ENCODE measurements at places on chromosomes 7 and 10.

DNA sequence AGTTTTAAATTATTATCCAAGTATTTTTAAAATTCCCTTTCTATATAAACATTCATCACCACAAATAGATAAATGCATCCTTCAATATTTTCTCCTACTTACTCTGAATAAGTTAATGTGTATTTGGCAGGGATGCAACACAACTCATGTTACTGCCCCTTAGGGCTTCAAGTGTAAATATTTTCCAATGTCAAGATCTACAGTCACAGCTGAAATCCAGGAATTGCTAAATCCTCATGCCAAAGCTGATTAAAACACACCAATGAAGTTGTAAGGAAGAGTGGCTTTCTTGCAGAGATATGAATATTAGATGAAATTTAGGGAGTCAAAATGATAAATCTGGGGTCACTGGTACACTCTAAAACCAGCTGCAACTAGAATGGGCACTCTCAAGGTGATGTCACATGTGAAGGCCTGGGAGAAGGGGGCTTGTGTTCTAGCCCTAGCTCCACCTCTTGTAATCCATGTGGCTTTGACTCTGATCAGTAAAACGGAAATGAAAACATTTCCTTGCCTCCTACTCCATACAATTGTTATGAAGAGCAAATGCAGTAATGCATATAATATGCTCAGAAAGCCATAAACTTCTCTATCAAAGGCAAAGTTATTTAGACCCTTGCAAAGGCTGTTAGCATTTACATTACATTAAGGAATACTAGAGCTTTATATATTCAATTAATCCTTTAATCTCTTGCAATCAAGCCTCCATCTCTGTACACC, 228.1 kb upstream of the NFE2L3 start:
- DNase-seq: no peak

GRCh38 chr10:47192273-47192672, 107.7 kb upstream of the GDF10 start:
- DNase-seq: no peak

- no peak for DNase-seq
Measured at GRCh38 chr7:39501358-39501757, 64.8 kb upstream of the YAE1 start.

DNA sequence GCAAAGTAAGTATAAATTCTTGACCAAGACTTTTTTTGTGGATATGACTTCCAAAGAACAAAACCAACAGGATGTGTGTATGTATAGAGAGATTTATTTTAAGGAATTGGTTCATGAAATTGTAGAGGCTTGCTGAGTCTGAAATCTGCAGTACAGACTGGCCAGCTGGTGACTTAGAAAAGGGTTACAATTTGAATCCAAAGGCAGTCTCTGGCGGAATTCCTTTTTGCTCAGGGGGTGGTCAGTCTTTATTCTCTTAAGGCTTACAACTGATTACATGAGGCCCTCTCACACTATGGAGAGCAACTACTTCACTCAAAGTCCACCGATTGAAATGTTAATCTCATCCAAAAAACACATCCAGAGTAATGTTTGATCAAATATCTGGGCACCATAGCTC, 100.1 kb upstream of the IMMP2L start:
- no peak for DNase-seq

- no peak for DNase-seq
Measured at GRCh38 chr10:76354212-76354738, 922.9 kb downstream of the LRMDA start.

DNA sequence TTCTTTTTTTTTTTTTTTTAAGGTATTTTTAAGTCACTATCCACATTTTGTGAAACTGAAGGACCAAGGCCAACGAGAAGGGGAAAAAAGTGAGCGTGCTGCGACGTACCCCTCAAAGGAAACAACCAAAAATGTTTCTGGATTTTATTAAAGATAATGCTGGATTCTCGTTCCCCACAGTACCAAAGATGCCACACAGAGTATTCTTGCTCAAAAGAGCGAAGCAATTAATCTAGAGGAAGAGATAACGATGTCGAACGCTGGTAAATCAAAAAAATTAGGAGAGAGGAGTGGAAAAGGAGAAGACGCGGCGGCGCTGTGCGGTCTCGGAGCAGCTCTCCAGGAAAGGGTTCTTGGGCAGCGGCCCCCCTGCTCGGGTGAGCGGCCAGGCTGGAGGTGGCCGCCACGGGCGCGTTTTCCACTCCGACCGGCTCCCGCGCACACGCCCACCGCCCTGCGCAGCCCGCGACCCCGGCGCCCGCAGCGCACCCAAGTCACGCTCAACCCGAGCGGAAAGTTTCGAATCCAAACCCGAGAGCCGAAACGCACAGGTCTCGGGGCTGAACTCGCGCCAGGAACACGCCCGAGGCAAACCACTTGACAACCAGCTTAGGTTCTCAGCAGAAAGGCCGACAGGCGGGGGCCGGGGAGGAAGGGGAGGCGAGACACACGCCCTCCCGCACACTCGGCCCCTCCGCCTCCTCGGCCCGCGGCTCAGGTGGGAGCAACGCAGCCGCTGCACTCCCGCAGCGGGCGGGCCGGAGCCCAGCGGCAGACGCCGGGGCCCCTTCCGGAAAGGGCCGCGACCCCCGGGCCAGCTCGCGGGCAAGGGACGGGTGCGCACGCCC, 989 bp downstream of the SRPK2 start:
- peak; percentile 38 for DNase-seq

- no peak for DNase-seq
Measured at GRCh38 chr10:115936926-115937767, 335.9 kb downstream of the GFRA1 start.

DNA sequence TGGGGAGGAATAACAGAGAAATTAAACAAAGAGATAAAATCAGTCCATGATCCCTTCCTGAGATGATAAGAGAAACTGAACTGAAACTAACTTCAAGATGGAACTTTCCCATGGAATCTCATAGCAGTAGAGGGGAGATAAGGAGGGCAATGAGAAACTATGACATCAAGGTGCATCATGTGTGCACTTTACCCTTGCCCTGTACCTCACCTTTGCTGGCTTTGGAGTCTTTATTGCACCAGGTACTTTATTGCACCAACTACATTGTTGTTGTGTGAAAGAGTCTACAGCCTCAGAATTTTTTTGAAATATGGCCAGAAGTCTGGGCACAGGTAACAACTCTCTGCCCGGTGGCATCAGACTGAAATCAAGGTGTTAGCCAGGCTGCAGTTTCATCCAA, 11.2 kb upstream of the SMC3 start:
- DNase-seq: no peak

- DNase-seq: no peak
Measured at GRCh38 chr10:113455947-113456346, 96.9 kb upstream of the HABP2 start.

DNA sequence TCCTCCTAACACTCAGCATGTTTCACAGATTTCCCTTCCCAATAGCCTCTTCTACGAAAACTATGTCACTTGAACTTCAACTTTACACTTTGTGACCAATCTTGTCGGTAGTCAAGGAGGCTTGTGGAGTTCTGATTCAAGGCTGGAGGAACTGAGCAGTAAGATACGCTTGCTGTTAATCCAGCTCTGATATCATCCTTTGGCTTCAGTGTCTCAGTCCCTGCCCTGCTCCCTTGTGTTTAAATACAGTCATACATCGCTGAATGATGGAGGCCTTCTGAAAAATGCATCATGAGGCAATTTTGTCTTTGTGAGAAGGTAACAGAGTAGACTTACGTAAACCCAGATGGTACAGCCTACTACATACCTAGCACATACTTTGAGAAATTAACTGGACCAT, 173.6 kb downstream of the RNF133 start:
- DNase-seq: no peak

DNA sequence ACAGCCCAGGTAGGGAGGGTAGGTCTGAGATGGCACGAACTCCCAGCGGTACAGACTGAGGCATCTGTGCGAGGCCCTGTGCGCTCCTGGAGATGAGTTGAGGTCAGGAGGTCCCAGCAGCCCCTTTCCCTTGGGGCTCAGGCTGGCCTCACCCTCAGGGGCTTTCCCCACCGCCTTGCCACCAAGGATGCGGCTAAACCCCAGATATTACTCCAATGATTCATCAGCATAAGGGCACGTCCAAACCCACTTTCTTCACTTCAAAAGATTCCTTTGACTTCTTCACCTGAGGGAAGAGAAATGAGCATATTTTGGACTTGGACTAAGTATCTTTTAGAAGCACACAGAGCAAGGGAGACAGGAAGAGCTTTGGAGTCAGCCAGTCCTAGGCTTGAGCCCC, 20.3 kb downstream of the UROS start:
- DNase-seq: no peak

- no peak for DNase-seq
Measured at GRCh38 chr10:102234888-102235597, 6.3 kb downstream of the PITX3 start.

DNA sequence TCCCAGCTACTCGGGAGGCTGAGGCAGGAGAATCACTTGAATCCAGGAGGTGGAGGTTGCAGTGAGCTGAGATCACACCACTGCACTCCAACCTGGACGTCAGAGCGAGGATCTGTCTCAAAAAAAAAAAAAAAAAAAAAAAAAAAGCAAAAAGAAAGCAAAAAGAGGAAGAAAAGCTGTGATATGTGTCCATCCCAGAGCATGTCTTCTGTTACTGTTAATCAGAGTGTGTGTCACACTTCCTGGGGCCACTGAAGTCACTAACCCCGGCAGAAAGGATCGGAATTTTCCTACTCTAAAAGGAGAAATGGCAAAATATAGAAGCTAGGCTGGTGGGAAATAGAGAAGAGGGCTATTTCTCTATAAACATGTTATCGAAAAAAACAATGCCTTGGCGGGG, 11.9 kb downstream of the PIK3AP1 start:
- DNase-seq: no peak

- no peak for DNase-seq
Measured at GRCh38 chr7:120832803-120833202, 25.1 kb downstream of the TSPAN12 start.

DNA sequence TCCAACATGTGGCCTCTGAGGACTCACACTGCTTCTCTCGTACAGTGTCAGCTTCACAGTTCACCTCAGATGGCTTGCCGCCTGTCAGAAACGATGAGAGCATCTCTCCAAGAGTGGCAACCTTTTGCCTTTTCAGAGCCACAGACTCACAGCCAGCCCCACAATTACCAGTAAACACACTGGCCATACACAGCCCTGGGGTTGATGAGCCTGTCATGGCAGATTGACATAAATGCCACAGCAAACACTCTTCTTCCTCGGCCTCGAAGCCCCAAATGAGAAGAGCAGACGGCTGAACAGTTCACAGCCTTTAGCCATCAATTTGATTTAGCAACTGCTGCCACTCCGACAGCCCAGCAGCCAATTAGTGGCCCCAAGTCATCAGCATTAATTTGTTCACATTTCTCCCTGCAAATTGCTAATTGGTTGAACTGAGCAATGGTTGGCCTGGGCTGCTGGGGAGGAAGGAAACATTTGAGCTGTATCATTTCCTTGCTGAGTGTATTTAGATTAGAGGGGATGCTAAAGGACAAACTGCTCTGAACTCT, 1142.9 kb downstream of the SORCS3 start:
- DNase-seq: no peak

DNA sequence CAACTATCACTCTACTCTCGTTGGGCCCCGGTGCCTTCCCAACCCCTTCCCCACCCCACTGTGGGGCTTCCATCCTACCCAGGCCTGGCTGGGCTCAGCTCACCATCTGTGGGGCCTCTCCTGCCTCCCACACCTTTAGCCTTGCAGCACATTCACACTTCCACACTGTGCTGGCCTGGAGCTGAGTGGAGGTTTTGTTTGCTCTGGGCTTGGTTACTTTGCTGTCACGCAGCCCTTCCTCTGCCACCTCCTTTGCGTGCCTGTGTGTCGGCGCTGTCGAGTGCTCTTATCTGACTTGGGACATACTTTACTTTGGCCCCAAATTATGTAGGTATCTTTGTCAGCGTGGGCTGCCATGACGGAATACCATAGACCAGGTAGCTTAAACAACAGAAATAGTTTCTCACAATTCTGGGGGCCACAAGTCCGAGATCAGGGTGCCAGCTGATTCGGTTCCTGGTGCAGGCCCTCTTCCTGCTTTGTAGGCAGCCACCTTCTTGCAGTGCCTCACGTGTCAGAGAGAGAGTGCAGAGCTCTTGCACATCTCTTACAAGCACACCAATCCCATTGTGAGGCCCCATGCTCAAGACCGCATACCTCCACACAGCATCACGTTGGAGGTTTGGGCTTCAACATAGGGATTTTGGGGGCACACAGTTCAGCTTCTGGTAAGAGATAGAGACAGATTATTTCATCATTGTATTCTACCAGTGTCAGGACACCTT, 89.0 kb downstream of the CUL1 start:
- DNase-seq: no peak

GRCh38 chr10:76115131-76115470, 683.7 kb downstream of the LRMDA start:
- DNase-seq: no peak

DNA sequence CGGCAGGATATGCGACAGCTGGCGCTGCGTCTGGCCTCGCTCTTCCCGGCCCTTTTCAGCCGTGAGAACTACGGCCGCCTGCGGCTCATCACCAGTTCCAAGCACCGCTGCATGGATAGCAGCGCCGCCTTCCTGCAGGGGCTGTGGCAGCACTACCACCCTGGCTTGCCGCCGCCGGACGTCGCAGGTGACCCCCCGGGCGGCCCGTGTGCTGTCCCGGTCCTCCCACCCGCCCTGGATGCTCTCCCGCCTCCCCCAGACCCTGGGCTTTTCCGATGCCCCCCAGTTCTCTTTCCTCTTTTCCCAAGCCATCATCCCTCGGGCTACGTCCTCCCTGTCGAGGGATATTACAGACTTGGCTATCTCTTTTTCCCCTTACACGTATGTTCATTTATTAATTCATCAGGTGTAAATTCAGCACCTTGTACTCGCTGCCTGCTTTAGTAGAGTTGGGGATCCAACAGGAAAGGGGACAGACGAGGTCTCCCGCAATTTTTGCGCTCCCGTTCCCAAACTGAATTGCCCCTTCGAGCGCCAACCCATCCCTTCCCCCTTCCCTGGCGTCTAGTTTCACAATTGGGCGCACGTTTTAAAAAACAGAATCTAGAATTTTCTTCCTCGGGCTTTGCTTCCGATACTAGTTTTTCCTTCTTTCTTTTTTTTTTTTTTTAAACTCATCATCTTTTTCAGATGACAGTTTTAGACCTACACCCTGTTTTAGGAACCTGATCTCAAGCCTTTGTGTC, 846 bp downstream of the MINPP1 start:
- DNase-seq: peak; percentile 22

DNA sequence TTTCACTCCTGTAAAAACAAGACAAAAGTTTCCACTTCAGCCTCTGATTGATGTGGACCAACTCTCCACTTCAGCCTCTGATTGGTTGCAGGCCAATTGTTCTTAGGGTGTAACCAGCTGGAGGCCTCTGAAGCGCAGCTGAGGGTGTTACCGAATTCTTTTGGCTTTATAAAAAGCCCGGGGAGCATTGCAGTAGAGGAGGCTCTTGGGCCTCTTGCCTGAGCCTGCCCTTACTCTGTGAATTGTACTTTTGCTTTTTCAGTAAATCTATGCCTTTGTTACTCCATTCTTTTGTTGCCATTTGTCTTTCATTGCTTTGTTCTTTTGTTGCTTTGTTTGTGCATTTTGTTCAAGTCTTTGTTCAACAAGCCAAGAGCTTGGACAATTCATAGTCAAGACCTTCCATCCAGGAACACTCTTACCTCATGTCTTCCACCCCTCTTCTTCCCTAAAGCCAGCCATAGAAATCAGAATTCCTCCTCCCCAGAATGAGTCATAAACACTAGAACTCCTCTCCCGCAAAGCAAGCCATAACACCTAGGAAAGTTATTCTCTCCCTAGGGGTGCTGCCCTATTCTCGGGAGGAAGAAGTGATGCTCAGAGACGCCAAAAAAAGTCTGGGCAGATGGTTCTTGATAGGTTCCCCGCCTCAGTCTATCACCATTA, 53.5 kb upstream of the ARMC3 start:
- no peak for DNase-seq

All from stimulated activated CD8-positive, alpha-beta memory T cell treated with anti-CD3 and anti-CD28 coated beads, Interleukin-4, amount 100 ng/mL, for 24 hours (primary cell).